ENCODE measurements at places on chromosomes 7 and 10.

DNA sequence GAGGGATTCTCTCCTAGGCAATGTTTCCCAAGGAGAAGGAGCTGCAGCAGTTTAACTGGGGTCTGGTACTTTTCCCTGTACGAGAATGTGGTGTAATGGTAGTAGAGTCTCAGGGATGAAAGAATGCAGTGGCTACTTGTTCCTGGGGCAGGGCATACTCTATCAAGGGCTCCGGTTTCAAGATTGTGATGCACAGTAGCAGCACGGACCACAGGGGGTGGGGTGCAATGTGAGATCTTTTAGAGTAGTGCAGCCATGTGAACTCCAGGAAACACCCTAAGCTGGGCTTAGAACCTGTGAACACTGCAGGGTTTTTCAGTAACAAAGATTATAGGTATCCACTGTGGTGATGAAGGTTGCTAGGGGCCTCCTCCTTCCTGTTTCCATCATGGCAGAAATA, 903.9 kb downstream of the NRG3 start:
- no peak for DNase-seq

DNA sequence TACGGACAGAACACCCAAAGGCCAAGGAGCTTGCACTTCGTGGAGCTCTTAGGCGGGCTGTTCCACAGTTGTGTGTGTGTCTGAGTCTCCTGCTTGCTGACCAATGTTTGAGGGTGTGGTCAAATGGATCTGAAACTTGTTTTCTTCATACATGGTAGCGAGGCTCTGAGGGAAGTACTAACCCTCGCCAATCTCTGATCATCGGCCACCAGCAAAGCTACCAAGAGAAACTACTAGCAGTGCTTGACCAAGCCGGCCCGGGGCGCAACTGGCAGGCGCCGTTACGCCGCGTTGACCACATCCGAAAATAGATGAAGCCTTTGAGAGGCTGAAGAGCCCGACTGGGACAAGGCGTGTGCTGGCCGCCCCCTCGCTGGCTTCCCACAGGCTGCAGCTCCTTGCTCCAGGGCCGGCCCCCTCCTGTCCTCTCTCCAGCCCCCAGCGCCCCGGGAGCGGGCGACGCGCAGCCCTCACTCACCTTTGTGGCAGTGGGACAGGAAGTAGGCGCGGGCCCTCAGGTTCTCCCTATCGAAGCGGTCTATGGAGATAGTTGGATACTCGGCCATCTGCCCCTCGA, 384 bp downstream of the DCLRE1C start:
- DNase-seq = no peak

GRCh38 chr7:118762451-118762850, 537.9 kb downstream of the ANKRD7 start:
- DNase-seq = no peak

DNA sequence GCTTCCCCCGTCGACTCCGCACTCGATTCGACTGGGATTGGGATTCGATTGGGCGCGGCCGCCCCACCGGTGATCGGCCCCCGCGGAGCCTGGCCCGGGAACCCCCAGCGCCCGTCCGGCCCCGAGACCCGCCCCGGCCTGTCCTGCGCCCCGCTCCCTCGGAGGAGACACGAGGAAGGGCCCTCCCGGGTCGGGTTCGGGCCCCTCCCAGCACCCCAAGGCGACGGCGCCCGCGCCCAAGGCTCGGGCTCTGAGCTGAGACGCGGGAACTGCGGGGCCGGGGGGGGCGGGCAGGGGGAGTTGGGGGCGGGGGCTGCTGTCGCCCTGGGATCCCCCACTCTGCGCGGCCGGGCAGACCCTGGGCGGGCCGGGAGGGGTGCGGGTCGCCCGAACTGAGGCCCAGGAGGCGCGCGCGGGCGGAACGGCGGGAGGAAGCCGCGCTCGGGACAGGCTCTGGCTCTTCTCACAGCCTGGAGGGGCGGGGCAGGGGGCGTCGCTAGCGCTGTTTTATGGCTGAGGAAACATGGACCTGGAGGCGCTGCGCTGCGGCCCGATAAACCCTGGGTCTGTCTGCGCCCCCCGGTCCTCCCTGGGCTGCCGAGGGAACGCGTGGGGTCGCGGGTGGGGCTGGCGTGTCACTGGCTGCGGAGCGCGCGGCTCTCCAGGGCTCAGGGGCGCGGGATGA, 1.7 kb upstream of the NKX6-2 start:
- DNase-seq = no peak

DNA sequence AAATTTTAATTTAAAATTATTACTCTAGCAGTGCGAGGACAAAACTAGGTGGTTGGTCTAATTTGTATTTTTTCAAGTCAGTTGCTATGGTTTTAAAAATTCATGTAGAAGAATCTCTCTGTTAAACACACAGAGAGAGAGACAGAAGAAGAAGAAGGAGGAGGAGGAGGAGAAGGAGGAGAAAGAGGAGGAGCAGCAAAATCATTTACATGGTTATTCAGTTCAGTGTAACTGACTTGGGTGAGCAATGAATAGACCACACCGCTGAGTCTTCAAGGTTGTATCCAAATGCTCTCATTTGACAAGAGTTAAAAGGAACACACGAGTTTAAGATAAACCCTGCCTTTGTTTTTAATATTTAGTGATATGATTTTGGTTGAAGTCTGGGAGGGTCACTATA, 131.1 kb downstream of the PDE1C start:
- no peak for DNase-seq

DNA sequence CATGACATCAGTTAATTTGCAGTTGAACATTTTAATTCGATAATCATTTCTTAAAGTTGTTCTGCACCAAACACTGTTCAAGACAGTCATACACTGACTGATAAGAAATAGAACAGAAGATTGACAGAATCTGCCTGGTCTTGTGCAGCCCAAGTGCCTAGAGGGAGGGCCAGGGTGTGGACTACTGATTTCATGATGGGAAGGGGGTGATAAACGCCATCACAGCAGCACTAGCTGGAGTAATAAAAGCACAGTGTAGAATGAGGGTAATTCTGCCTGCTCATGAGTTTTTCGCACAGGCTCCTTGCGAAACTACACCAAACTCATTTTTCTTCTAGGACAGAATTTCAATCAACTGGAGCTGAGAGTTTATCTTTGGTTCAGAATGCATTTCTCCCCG, 270.1 kb downstream of the ARL4A start:
- no peak for DNase-seq

DNA sequence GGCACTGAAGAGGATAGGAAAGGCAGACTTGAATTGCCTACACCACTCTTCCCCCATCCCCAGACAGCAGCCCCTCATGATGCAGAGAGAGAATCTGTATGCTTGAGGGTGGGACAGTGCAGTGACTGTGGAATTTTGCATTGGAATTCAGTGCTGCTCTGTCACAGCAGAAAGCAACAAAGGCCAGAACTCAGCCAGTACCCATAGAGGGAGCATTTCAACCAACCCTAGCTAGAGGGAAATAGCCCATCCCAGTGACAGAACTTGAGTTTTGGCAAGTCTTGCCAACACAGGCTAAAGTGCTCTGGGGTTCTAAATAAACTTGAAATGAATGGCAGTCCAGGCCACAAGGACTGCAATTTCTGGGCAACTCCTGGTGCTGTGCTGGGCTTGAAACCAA, 80.4 kb downstream of the TES start:
- no peak for DNase-seq

GRCh38 chr7:35691366-35691765, 3.6 kb downstream of the HERPUD2 start:
- DNase-seq = no peak

GRCh38 chr7:152910545-152911225, 151.1 kb downstream of the ACTR3B start:
- no peak for DNase-seq

GRCh38 chr10:21530641-21531040, 3.4 kb upstream of the MLLT10 start:
- no peak for DNase-seq

DNA sequence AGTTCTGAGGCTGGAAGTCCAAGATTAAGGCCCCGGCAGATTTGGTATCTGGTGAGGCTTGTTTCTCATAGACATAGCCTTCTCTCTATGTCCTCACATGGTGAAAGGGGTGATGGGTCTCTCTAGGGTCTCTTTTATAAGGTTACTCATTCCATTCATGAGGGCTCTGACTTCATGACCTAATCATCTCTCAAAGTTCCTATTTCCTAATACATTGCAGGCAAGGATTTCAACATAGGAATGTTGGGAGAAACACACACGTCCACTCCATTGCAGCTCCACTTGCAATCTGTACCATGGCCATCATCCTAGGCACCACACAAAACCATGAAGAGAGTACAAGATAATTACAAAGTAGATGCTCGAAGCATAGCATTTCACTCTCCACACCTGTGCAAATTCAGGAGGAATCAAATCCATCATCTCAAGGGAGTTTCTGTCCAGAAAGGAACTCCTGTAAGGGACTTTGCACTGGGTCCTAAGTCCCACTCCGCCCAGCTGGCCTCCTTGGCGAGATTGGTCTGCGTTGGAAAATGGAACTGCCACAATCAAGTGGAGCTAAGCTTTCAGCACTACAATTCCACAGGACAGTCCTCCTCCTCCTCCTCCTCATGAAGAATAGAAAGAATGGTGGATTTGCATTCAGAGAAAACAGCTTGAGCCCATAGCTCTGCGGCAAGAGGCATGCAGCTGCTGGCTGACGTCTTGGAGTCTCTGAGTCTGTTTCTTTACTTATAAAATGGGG, 8.8 kb downstream of the DDC start:
- no peak for DNase-seq
